Chondrocyte (in vitro differentiated cells): ENCODE measurements at places on chromosomes 5 and 9.

GRCh38 chr5:35672995-35673394, 55.3 kb downstream of the SPEF2 start:
- DNase-seq: no peak

- DNase-seq: no peak
Measured at GRCh38 chr5:308672-309271, 12.7 kb upstream of the AHRR start.

- no peak for DNase-seq
Measured at GRCh38 chr5:141636106-141636412, 590 bp downstream of the HDAC3 start.

DNA sequence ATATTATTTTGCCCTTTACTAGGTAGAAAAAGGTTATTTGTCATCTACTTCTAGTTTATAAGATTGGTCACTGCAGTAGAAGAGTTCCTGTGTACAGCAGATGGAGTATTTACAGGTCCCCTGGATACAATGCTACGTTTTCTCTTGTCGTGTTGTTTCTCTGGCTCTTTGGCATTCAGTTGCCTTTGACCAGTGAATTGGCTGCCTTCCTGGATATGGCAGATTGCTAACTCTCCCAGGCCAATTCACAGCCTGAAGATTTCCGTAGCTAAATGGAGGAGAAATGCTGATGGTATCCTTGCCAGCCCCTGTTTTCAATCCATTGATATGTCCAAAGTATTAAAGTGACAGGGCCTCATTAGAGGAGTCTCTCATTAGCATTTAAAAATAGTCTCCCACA, 32.5 kb upstream of the GNAQ start:
- no peak for DNase-seq

DNA sequence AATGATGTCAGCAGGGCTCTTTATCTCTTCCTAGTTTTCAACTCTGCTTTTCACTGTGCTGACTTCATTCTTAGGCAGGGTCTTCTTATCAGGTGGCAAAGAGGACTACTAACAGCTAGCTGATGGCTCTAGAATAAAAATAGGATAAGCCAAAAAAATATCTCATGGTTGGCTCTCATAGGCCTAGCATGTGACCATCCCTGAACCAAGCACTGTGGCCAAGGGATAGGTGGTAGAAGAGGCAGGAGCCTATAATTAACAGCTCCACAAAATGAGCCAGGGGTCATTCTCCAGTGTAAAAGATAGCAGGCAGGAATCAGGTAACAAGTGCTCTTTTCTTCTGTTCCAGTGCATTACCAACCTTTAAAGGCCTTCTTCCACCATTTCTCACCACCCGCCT, 21.1 kb downstream of the ANKDD1B start:
- DNase-seq: no peak

DNA sequence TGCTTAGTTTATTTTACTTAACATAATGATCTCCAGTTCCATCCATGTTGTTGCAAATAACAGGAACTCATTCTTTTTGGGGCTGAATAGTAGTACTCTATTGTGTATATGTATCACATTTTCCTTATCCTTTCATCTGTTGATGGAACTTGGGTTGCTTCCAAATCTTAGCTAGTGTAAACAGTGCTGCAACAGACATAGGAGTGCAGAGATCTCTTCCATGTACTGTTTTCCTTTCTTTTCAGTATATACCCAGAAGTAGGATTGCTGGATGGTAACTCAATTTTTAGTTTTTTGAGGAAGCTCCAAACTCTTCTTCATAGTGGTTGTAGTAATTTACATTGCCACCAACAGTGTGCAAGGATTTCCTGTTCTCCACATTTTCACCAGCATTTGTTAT, 138.8 kb upstream of the POC5 start:
- no peak for DNase-seq

- no peak for DNase-seq
Measured at GRCh38 chr5:92041911-92042660, 659.0 kb upstream of the ARRDC3 start.

- DNase-seq: no peak
Measured at GRCh38 chr5:33479311-33479710, 38.5 kb downstream of the TARS1 start.

DNA sequence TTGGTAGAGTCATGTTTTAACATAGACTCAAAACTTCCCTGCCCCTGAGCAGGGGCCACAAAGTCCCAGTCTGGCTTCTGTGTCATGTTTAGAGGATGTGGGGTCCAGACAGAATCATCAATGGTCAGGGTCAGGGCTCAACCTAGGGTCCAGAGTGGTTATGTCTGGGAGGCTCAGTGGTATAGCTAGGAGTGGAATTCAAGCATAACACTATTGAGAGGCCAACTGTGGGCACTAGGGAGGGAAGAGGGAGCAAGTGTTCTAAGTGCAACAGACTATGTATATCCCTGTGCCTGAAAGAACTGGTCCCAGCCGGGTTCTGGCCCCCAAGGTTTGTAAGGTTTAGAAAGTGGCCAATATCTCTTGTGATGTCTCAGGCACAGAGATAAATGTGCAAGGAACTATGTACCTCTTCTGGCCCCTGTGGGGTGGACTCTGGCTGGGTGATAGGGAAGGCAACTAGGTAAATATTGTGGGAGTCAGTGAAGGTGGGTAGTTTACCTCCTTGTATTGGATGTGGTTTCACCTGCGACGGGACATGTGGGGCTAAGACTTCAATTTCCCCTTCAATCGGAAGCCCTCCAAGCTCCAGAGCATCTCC, 14.0 kb downstream of the MYORG start:
- peak; percentile 20 for DNase-seq

DNA sequence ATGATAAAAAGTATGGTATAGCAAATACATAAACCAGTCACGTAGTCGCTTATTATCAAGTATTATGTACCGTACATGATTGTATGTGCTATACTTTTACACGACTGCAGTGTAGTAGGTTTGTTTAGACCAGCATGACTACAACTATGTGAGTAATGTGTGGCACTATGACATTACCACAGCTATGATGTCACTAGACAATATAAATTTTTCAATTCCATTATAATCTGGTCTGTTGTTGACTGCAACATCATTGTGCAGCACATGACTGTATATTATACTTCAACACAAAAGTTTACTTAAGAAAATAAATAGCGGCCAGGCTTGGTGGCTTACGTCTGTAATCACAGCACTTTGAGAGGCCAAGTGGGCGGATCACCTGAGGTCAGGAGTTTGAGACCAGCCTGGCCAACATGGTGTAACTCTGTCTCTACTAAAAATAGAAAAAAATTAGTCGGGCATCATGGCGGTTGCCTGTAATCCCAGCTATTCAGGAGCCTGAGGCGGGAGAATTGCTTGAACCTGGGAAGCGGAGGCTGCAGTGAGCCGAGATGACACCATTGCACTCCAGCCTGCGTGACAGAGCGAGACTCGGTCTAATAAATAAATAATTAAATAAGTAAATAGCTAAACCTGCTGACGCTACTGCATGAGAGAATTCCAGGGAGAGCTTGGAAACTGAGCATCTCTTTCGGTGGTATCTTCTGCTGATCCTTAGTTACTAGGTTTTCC, 24.6 kb upstream of the JADE2 start:
- no peak for DNase-seq

GRCh38 chr5:10376544-10376943, 23.0 kb downstream of the MARCHF6 start:
- no peak for DNase-seq

GRCh38 chr9:95551406-95551805, 34.6 kb upstream of the PTCH1 start:
- no peak for DNase-seq

GRCh38 chr5:137939331-137939730, 50.1 kb downstream of the PKD2L2 start:
- DNase-seq: no peak

- DNase-seq: no peak
Measured at GRCh38 chr9:79215821-79216220, 355.9 kb upstream of the TLE4 start.

DNA sequence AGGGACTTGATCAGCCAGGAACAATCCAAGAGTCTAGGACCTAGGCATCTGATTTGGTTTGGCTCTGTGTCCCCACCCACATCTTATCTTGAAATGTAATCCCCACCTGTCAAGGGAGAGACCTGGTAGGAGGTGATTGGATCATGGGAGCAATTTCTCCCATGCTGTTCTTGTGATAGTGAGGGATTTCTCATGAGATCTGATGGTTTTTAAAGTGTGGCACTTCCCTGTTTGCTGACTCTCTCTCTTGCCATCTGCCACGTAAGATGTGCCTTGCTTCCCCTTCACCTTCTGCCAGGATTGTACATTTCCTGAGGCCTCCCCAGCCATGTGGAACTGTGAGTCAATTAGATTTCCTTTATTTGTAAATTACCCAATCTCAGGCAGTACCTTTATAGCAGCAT, 201.7 kb upstream of the ACTBL2 start:
- DNase-seq: no peak

DNA sequence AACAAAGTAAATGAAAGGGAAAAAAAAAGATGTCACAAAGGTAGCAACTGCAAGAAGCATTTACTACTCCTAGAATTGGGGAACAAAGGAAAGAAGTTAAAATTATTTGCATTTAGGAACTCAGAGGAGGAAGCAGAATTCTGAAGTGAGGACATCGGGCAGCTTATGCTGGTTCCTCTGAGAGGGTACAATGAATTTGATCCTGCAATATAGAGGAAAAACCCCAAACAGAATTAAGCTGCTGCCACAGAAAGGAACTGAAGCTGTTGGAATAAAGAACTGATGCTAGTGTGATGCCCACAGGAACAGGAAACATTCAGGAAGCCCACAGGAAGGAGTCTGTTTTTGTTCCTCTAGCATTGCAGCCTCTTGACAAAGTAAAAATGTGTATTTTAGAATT, 22.3 kb upstream of the TBCA start:
- DNase-seq: no peak

DNA sequence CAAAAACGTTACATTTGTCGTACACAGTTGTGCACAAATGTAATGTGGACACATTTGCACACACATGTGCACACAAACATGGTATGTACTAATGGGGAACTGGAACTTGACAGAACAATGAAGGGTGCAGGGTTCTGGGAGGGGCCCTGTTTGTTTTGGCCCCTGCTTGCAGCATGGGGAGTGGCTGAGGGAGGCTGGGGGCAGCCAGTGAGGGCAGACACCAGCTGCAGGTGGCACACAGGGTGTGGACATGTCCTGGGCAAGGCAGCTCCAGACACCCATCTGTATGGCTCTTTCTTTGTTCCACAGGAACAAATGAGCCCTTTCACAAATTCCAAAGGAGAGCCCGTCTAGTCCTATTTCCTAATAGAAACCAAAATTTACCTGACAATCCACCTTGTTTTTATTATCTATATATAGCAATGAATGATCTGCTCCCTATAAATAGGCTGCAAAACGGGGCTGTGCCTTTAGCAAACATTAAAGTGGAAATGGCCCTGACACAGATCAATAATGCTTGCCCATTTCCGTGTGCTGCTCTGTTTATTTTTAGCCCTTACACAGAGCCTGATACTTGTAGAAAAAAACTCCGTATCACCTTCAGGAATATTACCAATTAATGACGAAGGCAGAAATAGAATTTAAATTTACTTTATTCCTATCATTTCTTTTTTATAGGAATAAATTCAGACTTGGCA, 26.4 kb downstream of the MARCHF3 start:
- DNase-seq: no peak

DNA sequence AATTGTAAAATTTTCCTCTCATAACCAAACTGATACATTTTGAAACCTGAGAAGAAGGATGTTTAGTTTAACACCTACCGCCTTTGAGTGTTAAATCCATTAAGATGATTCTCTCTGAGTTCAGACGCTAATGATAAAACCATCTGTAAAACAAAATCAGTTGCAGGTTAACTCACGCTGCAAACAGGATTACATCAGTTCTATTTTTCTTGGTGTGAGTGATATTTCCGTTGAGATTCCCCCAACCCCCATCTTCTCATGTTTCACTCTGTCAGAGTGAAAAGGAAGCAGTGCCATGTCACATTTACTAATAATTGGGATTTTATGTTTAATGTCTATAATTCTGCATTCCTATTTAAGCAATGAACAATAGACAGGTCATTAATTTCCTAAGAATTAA, 146.5 kb downstream of the FANCC start:
- DNase-seq: no peak

GRCh38 chr9:33662871-33663270, 132.5 kb upstream of the PRSS3 start:
- no peak for DNase-seq

DNA sequence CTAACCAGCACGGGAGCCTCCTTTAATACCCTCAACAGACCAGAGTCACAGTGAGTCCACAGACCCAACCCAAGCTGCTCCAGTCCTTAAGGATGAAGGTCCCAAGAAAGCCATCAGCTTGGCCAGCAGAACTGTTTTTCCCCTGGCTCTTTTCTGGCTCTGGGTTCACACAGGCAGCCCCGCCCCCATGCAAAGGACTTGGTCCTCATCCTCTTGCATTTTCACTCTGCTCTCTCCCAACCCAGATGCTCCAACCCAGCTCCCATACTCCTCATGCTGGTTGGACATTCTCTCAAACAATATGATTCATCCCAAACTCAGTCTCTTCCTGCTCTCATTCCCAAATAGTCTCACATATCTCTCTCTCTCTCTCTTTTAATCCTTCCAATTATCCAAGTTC, 74.2 kb upstream of the SPOCK1 start:
- DNase-seq: no peak

DNA sequence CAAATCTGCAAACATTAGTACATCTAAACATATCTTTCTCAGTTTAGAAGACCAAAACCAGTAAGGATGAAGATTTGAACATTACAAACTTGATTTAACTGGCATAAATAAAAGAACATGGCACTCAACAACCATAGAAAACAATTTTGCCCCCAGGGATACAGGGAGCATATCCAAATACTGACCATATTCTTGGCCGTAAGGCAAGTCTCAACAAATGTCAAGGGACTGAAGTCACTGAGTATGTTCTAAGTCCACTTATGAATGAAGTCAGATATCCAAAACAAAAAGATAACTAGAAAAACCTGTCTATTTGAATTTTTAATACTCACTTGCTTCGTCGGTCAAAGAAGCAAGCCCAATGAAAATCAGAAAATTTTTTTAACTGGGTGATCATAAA, 14.1 kb downstream of the FEM1C start:
- DNase-seq: no peak

DNA sequence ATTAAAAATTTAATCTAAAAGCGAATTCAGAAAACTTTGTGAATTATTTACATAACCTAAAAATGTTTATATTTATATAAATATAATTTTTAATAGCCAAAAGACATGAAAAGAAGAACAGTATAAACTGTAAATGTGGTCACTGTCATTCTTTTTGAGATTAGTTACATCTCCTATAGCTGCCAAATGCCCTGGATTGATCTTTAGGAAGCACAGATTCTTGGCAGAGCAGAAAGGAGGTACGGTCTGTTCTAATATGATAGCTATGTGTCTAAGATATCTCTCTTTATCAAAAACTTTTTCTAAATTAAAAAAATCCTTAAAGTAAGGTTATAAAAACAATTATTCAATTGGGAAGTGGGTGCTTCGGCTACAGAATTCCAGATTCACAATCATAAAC, 151.0 kb downstream of the LPAR1 start:
- DNase-seq: no peak

DNA sequence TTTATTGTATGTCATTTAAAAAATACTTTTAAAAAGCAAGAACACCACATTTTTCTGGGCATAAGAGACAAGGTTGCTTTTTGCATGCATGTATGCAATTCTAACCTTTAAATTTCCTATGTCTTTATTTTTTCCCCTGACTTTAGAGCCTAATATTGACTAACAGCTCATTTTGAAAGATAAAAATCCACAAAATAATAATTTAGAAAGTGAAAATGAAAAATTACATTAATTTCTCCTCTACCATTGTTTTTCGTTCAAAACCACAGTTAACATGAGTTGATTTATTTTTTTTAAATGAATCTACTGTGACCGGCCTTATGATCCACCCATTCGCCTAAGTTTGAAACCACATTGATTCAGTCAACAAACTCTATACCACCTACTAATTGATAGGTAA, 137.5 kb upstream of the CDKN2B start:
- DNase-seq: no peak
